ENCODE measurements at places on chromosomes 13 and 19. TPM values are rescaled to one million over a fixed set of nuclear protein-coding genes. Genes with fewer than 3 reads are reported as not detected.

- DNase-seq, result no peak
Observed at GRCh38 chr13:51929699-51930098, 67.9 kb downstream of the CCDC70 start.

GRCh38 chr19:48565090-48565489 lies 13.1 kb downstream of the SULT2B1 start:
- DNase-seq, result no peak

DNA sequence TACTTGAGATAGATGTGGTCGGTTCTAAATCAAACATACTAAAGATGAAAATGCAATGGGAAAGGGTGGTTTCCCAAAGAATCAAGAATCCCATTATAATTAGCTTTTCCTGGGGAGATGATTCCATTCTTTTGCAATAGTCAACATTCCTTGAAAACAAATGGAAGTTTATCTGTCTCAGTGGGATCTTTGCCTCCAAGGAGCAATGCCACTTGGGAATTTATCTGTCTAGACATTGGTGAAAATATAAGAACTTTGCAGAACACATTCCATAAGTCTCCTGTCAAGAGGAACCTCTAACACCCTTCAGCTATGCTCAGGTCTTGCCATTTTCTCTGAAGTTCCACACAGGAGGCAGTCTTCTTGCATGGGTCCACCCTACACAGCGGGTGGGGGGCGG lies 152.5 kb downstream of the KCTD12 start:
- DNase-seq, result no peak

DNA sequence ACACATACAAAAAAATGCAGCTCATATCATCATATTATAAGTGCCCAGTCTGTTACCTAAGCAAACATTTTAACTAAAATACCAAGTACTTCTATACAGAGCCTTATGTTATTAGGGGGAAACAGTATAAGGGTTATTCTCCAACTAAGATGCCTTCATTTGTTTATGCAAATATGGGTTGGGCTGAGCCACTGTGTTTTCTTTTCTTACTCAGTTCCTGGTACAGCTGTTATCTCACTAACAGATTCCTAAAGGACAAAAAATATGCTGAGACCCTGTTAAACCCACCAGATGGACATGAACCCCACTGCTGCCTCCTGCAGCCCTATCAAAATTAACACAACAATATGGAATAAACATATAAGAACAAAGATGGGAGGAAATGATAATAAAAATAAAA lies 34.5 kb upstream of the SMAD9 start:
- no peak for DNase-seq

DNA sequence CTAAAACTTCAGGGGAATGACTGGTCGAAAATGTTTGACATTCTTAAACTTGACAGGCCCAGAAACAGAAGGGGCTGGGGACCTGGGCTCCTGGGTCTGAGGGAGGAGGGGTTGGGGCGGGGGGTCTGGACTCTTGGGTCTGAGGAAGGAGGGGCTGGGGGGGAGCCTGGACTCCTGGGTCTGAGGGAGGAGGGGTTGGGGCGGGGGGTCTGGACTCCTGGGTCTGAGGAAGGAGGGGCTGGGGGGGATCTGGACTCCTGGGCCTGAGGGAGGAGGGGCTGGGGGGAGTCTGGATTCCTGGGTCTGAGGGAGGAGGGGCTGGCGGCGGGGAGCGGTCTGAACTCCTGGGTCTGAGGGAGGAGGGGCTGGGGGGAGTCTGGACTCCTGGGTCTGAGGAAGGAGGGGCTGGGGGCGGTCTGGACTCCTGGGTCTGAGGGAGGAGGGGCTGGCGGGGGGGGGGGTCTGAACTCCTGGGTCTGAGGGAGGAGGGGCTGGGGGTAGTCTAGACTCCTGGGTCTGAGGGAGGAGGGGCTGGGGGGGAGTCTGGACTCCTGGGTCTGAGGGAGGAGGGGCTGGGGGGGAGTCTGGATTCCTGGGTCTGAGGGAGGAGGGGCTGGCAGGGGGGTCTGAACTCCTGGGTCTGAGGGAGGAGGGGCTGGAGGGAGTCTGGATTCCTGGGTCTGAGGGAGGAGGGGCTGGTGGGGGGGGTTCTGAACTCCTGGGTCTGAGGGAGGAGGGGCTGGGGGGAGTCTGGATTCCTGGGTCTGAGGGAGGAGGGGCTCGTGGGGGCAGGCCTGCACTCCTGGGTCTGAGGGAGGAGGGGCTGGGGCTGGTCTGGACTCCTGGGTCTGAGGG lies 5.5 kb upstream of the KLK6 start:
- no peak for DNase-seq

Gene SYT3
- total RNA-seq, result not detected

DNA sequence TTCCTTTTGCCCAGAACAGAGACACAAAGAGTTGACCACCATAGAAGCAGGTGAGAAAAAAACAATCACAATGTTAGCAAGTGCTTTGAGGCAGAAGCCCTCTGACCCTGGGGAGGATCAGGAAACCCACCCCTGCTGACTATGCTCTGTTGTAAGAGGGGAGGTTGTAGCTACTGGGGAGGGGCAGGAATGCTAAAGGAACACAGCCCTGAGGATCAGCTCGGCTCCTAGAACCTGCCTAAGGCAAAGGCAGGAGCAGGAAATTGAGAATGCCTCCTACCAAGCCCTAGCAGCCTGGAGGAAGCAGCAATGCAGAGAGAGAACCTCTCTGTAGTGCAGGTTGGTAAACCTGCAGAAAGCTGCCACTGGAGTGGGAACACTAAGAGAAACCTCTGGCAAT lies 624.0 kb upstream of the KLF12 start:
- DNase-seq, result no peak

Measured in T-helper 17 cell (primary cell).